GM23338 (cell line): ENCODE measurements at places on chromosomes 16 and 17. TPM values are rescaled to one million over a fixed set of nuclear protein-coding genes. Genes with fewer than 3 reads are reported as not detected.
A peak's percentile ranks its signal among the peaks of the same experiment; 100 is the strongest.

GRCh38 chr17:1605681-1606351, 22.8 kb downstream of the SLC43A2 start:
- no peak for DNase-seq
- no peaks in the 10 kb centered on the region for H3K36me3 ChIP-seq
- no peak overlapping the region for H3K4me3 ChIP-seq
- no peaks in the 10 kb centered on the region for H3K27me3 ChIP-seq
- H3K4me1 ChIP-seq = peaks cover 8% of the 10 kb centered on the region
- H3K27ac ChIP-seq = no peak overlapping the region

- DNase-seq = no peak
- 0 out of 2 replicates have a peak, but pooled peaks cover 6% of the 10 kb centered on the region for H3K4me1 ChIP-seq
- no peak overlapping the region for H3K4me3 ChIP-seq
Measured at GRCh38 chr17:35342276-35342675, 31.1 kb downstream of the SLFN11 start.

GRCh38 chr17:58242171-58242784, 3.9 kb downstream of the LPO start:
- no peak overlapping the region for H3K27ac ChIP-seq
- peak; percentile 48 for DNase-seq
- no peaks in the 10 kb centered on the region for H3K4me1 ChIP-seq
- no peak overlapping the region for H3K4me3 ChIP-seq
- H3K27me3 ChIP-seq = peaks cover 11% of the 10 kb centered on the region; the same call in 1 of the 2 replicates

The ABCC1 gene
- 46.6 and 48.2 TPM in 2 replicates for total RNA-seq

- H3K4me1 ChIP-seq = peaks cover 3% of the 10 kb centered on the region; the same call in 1 of the 2 replicates
- H3K27me3 ChIP-seq = peaks cover 36% of the 10 kb centered on the region
- H3K27ac ChIP-seq = no peak overlapping the region
- no peak for DNase-seq
- H3K36me3 ChIP-seq = no peaks in the 10 kb centered on the region
Measured at GRCh38 chr17:39151943-39152818, 744 bp upstream of the PLXDC1 start.

DNA sequence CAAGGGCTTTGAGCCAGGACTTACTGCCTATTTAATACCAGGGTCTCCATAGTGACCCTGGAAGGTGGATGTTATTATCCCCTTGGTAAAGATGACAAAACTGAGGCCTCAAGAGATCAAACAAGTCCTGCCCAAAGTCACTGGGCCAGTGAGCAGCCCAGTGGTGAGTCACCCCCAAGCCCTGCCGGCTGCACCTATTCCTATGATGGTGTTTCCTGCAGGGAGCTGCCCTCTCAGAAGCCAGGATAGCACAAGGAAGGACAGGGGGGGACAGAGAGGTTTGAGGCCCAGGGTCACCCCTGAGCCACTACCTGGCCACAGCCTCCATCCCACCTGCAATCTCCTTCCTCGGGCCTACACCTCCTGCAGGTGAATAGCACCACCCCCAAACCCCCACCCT, 90.9 kb downstream of the SDK2 start:
- no peaks in the 10 kb centered on the region for H3K36me3 ChIP-seq
- DNase-seq = no peak
- no peaks in the 10 kb centered on the region for H3K4me1 ChIP-seq
- H3K27ac ChIP-seq = no peak overlapping the region

- no peak for DNase-seq
- H3K36me3 ChIP-seq = no peaks in the 10 kb centered on the region
- H3K4me3 ChIP-seq = no peak overlapping the region
- H3K27ac ChIP-seq = no peak overlapping the region
Measured at GRCh38 chr17:79619196-79619595, 8.3 kb upstream of the RBFOX3 start.

- H3K36me3 ChIP-seq = no peaks in the 10 kb centered on the region
- peaks cover 58% of the 10 kb centered on the region for H3K4me1 ChIP-seq
- peak overlapping the region; percentile 31; the same call in 1 of the 2 replicates for H3K4me3 ChIP-seq
- H3K27me3 ChIP-seq = no peaks in the 10 kb centered on the region
- DNase-seq = peak; percentile 77
Measured at GRCh38 chr16:19879241-19879792, 5.3 kb downstream of the GPRC5B start.

The CCL22 gene
- not detected in 2 replicates for total RNA-seq

DNA sequence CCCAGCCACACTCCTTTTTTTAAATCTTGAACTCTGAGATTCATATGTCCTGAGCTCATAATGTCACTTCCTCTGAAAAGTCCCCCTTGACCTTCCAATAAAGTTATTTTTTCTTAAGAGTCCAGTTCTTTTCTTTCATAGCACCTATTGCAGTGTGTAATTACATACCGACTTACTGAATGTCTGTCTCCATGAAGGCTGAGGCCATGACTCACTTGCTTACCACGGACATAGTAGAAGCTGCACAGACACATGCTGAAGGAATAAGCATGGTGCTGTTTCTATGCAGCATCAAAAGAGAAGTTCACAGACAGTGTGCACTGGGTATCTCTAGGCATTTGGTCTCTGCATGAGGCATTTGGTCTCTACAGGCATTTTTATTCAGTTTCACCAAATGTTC, 77.2 kb downstream of the C17orf67 start:
- DNase-seq = no peak
- H3K4me3 ChIP-seq = no peak overlapping the region

DNA sequence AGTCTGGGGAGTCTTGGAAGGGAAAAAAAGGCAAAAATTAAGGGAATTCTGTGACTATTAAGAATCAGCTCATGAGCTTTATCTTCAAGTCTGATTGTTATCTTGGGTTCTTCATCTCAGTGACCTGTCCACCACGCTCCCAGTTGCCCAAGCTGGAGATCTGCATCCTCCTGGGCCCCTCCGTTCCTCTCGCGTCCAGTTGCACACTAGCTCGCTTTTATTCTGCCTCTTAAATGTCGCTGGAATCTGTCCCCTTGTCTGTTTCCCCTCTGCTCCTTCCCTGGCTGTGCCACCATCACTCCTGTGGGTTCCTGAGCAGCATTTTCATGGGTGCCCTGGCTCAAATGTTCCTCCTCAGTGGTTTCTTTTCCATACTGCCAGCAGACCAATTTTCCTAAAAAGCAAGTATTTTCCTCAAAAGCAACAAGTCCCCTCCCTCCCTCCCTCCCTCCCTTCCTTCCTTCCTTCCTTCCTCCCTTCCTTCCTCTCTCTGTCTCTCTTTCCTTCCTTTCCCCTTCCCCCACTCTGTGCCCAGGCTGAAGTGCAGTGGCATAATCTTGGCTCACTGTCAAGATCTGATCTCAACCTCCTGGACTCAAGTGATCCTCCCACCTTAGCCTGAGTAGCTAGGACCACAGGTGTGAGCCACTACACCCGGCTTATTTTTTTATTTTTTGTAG, 1.4 kb downstream of the ENDOV start:
- H3K27ac ChIP-seq = no peak overlapping the region
- peak overlapping the region; percentile 93 for H3K4me3 ChIP-seq
- peaks cover 3% of the 10 kb centered on the region; the same call in 1 of the 2 replicates for H3K4me1 ChIP-seq
- DNase-seq = no peak
- H3K36me3 ChIP-seq = no peaks in the 10 kb centered on the region
- H3K27me3 ChIP-seq = peaks cover 13% of the 10 kb centered on the region

DNA sequence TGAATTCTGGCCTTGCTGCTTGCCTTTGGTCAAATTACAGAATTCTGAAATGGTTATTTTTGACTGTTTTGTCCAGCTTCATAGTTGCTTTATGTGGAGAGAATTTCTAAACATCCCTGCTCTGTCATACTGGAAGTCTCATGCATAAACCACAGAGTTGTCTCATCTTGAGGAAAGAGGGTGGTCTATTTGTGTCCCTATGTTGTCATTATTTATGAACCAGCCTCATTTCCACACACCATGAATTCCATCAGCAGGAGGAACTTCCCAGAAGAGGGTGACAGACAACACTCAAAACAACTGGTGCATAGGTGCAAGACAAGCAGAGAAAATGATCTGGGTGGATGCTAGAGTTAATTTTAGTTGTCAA, 525.8 kb upstream of the GOT2 start:
- H3K4me1 ChIP-seq = no peaks in the 10 kb centered on the region
- H3K27me3 ChIP-seq = no peaks in the 10 kb centered on the region
- H3K4me3 ChIP-seq = no peak overlapping the region
- DNase-seq = no peak

DNA sequence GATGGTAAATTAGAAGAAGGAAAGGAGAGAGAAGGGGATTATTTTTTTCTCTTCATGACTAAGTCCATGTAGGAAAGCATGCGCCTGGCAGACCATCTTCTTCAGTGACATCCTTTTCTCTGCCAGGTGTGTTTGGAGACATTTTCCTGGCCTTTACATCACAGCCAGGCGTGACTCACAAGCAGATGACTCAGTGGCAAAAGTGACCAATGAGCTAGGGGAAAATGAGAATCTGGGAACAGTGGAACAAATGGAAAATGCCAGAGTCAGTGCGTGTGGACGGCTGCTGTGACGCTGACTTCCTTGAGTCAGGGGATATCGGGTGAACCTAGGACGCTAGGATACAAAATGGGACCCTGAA, 9.4 kb downstream of the KIAA0513 start:
- H3K27ac ChIP-seq = no peak overlapping the region
- no peak overlapping the region for H3K4me3 ChIP-seq
- DNase-seq = no peak
- H3K27me3 ChIP-seq = no peaks in the 10 kb centered on the region

DNA sequence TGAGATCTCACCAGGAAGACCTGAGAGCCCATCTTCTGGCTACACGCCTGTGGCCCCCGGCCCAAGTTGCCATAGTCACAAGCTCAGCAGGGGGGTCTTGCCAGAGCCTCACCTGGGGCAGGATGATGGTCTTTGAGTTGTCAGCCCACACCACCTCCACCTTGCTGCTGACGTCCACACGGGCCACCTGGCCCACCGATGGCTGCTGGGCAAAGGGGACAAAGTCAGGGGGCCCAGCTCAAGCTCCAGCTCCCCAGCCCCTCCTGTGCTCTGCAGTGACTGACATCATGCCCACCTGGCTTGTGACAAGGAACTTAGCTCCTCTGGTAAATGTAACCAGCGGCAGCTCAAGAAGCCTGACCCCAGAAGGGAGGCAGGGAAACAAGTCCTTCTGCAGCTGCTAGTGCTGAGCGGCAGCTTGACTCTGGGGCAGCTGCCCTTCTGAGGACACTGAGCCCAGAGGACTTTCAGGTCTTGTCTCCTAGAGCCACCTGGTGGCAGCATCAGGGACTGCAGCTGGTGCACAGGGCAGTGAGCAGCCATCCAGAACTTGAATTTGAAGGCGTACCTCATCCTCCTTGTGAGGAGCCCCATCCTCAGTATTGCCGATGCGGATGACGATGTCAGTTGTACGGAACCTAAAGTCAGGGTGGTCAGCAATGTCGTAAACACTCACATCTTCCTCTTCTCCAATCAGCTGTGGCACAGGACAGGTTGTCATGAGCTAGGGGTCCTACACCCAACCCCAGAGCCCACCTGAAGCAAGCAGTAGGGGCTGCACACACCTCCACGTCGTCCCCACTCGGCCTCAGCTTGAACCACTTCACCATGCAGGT, 13.5 kb downstream of the SPHK1 start:
- H3K4me3 ChIP-seq = no peak overlapping the region
- peak; percentile 94 for DNase-seq
- H3K36me3 ChIP-seq = peaks cover 43% of the 10 kb centered on the region

DNA sequence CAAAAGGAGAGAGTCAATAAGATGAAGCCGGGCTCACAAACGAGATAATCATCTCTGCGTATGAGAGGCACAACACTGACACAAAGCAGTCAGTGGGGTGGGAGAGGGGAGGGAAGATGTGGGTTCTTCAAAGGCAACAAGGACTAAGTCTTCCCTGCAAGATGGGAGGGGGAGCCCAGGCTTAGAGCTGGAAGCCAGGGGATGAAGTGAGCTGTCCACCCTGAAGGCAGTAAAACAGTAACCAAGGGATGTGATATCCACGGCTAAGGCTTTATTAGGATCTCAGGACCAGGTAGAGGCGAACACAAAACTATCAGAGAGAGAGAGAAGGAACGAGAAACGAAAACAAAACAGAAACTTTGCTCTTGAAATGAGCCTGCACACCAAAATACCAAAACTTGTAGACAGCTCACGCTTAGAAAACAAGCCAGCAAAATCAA, 115.9 kb downstream of the DYNLRB2 start:
- H3K4me3 ChIP-seq = no peak overlapping the region
- no peaks in the 10 kb centered on the region for H3K4me1 ChIP-seq
- H3K36me3 ChIP-seq = no peaks in the 10 kb centered on the region
- no peaks in the 10 kb centered on the region for H3K27me3 ChIP-seq
- H3K27ac ChIP-seq = no peak overlapping the region

GRCh38 chr16:27529962-27530361, 19.8 kb downstream of the GTF3C1 start:
- no peak overlapping the region for H3K4me3 ChIP-seq
- no peaks in the 10 kb centered on the region for H3K4me1 ChIP-seq
- no peak for DNase-seq
- peaks cover 59% of the 10 kb centered on the region for H3K36me3 ChIP-seq
- H3K27me3 ChIP-seq = no peaks in the 10 kb centered on the region

DNA sequence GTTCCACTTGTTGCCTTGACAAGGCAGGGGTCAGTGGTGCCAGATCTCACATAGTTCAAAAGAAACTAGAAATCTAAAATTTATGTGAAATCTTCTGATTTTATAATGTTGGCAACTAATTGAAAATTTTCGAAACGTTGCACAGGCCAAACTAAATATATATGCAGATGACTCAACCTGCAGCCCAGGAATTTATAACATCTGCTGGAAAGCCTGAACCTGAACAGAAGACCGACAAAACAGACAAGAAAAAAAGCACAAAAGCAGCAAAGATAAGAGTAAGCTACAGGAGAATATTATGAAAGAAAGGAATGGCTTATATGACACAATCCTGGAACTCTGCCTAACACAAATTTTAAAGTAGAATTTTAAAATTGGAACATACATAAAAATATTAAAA, 207.6 kb downstream of the CEP112 start:
- H3K4me1 ChIP-seq = no peaks in the 10 kb centered on the region
- no peaks in the 10 kb centered on the region for H3K27me3 ChIP-seq
- no peaks in the 10 kb centered on the region for H3K36me3 ChIP-seq
- DNase-seq = no peak
- no peak overlapping the region for H3K27ac ChIP-seq

DNA sequence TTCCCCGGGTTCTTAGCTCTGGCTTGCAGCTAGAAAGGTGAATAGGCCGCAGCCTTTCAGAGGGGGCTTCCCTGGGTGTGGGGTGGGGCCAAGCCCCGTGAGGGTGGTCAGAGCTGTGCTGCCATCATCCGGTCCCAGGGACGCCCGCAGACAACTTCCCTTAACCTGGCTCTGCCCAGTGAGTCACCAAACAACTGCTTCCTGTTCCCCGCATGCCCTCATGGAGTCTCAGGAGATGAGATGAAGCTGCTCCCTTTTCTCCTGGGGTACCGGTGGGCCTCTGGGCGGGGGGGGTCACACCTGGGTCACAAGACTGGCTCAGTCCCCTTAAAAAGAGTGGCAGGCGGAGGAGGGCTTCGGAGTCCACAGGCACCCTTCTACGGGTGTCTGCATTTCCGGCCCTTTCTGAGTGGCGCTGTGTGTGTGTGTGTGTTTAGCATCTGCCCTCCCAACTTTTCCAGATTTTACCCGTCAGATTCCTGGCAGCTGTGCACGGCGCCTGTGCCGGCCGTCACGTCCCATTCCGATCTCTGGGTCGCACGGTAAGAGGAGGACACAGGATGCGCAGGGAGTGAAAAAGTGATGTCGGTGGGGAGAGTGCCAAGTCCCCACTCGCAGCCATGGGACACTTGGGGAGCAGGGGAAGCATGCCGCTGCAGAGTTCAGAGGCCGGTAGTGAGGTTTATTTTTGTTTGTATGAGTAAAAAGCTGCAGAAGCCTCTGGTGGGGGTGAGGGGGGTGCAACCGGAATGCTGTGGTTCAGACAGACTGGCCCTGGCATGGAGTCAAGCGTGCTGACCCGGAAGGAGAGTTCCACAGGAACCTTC, 16.8 kb downstream of the HIC1 start:
- DNase-seq = no peak
- H3K27ac ChIP-seq = 0 out of 2 replicates have a peak overlapping the region, but pooled peaks have one; percentile 19
- H3K36me3 ChIP-seq = no peaks in the 10 kb centered on the region
- H3K4me1 ChIP-seq = peaks cover 19% of the 10 kb centered on the region
- no peaks in the 10 kb centered on the region for H3K27me3 ChIP-seq
- no peak overlapping the region for H3K4me3 ChIP-seq
